ENCODE measurements at places on chromosomes 3 and 15.

- DNase-seq: no peak
These were observed 15.0 kb upstream of the PLSCR1 start for GRCh38 chr3:146559388-146559787.

- no peak for DNase-seq
These were observed 46.3 kb downstream of the NANOGP8 start for GRCh38 chr15:35038626-35039451.

DNA sequence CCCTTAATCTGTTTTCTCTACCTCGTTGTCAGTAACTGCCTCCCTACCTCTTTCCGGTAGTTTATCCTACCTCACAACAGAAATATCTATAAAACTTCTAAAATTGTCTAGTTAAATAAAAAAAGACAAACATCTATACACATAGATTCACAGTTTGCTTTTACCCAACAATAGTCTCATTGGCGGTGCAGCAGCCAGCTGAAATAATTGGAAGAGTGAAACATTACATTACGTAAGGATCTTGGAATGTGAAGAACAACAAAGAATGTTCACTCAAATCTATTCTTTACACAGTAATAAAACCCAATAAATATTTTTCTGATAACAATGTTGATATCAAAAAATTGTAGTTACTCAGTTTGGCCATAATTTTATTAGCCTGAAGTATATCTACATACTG, 115.5 kb upstream of the ARPP21 start:
- DNase-seq: no peak

DNA sequence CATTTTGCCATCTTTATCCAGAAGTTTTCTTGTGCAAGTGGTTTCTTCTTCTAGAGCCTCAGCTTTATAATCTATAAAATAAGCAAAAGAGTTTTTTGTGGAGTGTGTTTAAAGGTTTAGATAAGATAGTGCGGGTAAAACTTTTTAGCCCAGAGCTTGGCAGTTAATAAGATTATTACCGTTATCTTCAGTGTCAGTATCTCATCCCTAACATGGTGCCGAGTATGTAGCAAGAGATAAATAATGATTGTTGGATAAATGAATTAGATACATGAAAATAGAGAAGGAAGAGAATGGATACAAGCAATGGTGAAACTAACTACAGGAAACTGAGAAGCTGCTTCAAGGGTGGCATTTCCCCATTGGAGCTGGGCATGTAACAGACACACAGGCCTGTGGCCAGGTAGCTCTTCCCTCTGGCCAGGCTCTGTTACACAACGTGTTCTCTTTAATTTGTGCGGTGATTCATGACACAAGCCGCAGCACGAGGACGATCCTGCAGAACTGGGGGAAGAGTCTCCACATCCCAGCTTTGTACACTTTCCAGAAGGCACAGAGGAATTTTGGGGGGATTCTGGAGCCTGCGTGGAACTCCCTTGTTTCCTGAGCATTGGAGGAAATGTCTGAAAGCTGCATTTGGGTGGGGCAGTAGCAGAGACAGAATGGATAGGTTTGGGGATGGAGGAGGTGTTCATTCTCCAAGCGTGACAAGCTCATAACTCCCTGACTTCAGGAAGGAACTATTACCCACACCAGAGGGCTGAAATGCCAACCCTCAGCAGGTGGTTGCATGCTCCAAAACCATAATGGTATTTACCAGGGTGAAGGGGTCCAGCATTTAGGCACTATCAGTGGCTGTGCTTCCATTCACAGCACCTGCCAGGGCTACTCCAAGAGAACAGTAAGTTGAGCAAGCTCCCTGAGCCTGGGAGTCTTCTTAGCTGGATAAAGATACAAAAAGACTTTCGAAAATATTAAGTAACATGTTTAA, 14.2 kb upstream of the ST6GAL1 start:
- no peak for DNase-seq

- peak; percentile 74 for DNase-seq
These were observed 17.7 kb downstream of the EEFSEC start for GRCh38 chr3:128170866-128171516.

DNA sequence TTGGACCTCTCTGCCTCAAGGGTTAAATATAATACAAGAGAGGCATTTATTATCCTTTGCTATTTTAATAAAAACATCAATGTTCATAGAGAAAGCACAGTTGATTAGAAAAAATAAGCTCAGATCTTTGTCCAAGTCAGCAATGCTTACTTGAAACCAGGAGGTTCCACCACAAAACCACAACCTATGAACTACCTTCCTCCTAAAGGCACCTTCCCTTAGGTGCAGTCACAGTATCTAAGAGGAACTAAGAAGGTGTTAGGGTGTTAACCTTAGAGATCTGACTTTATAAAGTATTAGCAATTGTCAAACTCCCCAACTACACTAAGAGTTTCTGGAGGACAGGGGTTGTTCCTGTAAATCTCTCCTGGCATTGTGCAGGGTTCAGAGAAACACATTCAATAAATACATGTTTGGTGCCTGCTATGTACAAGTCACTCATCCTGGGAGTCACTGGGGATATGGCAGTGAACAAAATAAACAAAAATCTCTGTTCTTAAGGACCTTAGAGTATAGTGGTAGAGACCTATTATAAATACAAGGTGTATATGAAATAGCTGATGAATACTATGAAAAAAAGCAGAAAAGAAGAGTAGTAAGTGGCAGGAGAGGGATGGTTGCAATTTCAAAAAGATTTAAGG, 208.6 kb downstream of the NFKBIZ start:
- no peak for DNase-seq

- no peak for DNase-seq
These were observed 32.2 kb downstream of the GRIP2 start for GRCh38 chr3:14507757-14508504.

DNA sequence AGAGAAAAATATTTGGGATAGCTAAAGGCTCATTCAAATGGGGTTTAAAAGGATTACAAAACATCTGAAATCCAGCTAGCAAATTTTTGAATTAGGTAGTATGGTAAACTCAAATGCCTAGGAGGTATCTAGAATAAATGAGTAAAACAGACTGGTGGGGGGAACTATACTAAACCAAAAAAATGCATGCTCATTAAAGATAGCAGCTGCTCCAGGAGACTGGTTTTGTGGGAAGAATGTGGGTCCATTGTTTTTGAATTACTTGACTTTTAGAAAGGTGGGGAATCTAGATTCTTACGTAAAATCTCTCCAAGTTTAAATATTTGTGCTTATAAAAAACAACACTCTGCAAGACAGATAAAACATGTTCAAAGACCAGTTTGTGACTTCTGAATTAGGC, 73.8 kb downstream of the LEKR1 start:
- DNase-seq: no peak

- DNase-seq: peak; percentile 32
These were observed 2.0 kb downstream of the CCR5 start for GRCh38 chr3:46372492-46373359.

GRCh38 chr3:54720604-54721003, 207.3 kb downstream of the LRTM1 start:
- DNase-seq: no peak

GRCh38 chr3:131386429-131387165, 5.0 kb downstream of the NUDT16 start:
- DNase-seq: no peak

DNA sequence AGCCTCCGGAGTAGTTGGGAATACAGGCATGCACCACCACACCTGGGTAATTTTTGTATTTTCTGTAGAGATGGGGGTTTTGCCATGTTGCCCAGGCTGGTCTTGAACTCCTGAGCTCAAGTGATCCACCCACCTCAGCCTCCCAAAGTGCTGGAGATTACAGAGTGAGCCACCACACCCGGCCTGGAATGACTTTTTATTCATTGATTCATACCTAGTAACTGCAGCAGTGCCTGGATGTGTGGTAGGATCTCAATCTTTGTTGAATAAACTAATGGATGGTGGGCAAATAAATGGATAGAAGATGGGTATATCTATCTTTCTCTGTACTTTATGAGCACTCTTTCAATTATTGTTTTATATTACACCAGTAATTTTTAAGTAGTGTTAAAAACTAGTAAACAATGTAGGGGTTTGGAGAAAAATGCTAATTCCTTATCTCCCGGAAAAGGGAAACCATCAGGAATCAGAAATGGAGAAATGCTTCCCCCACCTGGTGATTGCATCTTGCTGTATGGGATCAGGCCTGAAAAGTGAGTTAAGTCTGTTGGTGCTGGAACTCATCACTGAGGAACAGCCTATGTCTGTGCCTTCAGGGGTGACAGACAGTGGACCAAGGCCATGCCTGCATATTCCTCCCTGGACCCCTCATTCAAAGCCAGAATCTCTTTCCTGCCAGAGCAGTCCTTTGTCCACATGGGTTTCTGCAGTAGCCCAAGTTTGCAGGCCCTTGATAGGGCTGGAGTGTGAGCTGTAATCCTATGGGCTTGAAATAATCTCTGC, 161.0 kb upstream of the CTDSPL start:
- DNase-seq: no peak

- no peak for DNase-seq
These were observed 584.2 kb upstream of the DPPA4 start for GRCh38 chr3:109921509-109921908.

- DNase-seq: no peak
These were observed 79.9 kb downstream of the TLE3 start for GRCh38 chr15:70017801-70018200.

- DNase-seq: peak; percentile 16
These were observed 394.5 kb upstream of the DPPA4 start for GRCh38 chr3:109731639-109732473.

- no peak for DNase-seq
These were observed 7.1 kb upstream of the MUSTN1 start for GRCh38 chr3:52841981-52842340.

- DNase-seq: no peak
These were observed 48.6 kb upstream of the SMAD6 start for GRCh38 chr15:66653398-66653797.

DNA sequence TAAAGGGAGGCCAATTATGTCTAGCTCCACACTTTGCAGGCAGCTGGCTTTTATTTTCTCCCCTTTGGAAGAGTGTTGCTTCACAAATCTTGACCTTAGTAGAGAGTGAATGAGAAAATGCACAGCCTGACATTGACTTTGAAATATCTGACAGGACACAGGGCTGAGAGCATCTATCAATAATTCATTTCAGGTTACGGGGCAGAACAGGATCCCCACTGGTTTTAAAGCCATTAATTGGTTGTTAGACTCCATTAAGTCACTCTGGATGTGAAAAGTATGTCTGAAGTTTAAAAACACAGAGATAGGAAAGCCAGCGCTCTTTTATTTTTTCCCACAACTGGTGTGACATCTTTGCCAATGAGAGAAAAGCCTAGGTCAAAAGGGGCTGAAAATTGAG, 251.9 kb upstream of the TMC3 start:
- no peak for DNase-seq

DNA sequence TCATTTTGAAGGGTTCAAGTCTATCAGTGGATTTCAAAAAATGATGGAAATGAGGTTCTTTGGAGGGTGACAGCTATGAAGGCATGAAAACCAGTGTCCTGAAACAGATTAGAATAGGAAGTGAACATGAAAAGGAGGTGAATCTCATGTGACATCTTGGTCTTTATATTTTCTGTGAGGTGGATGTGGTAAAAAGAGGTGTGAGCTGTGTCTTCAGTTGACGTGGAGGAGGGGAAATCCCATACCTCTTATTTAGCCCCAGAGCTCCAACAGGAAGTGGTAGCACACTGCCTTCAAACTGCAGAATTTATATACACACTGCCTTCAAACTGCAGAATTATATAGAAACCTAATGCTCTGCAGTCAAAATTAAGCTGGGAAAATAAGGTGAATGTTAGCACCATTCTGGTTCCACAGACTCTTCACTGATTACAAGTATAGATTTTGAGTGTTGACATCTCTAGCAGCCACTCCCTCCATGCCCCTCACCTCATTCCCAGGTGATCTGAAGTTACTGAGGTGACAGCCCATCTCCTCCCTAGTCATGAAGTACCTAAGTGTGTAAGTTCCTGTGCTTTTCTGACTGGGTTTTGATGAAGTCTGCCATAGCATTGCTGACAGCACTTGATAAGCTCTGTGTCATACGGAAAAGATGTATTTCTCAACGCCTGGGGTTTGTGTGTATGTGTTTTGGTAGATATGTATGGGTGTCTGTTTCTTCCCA, 2.7 kb downstream of the RAB8B start:
- DNase-seq: no peak

DNA sequence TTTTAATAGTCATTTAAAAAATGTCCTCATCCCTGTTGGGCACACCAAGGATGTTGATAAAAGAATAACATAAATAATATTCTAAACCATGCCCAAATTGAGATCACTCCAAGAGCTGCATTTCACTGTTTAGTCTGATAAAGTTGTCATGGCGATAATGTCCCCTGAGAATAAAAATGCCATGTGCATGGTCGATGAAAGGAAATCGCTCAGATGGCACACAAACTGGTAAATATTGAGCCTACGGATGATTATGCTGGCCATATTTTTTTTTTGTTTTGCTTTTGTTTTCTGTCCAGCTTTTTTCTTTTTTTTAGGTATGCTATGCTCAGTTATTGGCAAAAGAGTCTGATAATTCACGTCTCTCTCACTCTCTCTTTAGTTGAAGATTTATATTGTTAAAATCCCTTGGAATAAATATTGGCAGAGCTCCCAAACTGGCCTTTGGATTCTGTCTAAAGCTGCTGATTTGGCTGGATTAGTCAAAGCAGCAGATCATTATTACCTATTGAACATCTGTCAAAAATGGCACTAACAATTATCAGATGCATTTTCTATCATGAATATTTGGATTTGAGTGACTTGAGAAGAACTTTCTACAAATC, 643.8 kb downstream of the SQOR start:
- DNase-seq: no peak

- DNase-seq: no peak
These were observed 155.4 kb downstream of the PPM1L start for GRCh38 chr3:160911411-160911810.

GRCh38 chr15:78064544-78064943, 13.0 kb downstream of the TBC1D2B start:
- DNase-seq: no peak

GRCh38 chr15:71397377-71397776, 282.1 kb downstream of the THSD4 start:
- no peak for DNase-seq

DNA sequence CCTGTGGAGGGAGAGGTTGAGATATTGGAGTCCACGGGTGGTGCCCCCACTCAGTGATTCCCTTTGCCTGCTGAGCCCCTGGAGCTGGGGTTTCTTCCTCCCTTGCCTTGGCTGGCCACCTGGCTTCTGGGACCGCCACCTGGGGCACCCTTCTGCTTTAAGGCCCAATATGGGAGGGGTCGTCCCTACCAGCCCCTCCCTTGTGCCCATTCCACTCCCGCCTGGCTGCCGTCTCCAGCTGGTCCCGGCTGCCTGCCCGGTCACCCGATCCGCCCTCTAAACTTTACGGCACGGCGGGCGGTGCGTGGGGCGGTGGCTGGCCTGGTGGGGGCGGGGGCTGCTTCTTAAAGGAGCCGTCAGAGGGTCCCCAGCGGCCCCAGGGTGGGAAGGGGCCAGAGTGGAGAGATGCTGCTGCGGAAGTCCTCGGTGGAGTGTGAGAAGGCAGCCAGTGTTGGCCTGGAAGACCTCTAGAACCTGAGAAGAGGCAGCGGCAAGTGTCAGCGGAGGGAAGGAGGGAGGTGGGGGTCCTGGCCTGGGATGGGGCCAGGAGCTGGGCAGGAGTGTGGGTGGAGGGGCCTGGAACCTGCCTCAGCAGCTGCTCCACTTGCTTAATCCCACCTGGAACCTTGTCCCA, 1.6 kb upstream of the SEMA3B start:
- peak; percentile 55 for DNase-seq

GRCh38 chr15:61182946-61183345, 46.2 kb downstream of the RORA start:
- no peak for DNase-seq

GRCh38 chr3:17505856-17506255, 236.6 kb downstream of the TBC1D5 start:
- DNase-seq: no peak

GRCh38 chr15:85839643-85840042, 44.9 kb upstream of the KLHL25 start:
- no peak for DNase-seq
